Pons (tissue), 1 donor: ENCODE measurements at places on chromosomes 13 and 19.

DNA sequence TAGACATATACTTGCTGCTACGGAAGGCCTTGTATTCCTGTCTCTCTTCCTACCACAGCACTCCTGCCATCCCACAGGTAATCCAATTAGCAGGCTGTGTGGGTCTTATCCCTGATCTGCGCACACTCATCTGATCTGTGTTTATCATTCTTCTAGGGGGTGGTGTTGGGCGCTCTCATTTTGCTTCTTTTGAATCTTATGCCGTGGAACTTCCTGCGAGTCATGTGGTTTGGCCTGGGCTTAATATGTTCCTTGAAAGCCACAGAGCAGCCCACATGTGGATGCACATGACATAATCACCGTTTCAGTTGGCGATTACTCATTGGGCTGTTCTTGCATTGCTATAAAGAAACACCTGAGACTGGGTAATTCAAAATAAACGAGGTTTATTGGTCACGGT lies 7.5 kb downstream of the RASA3 start:
- DNase-seq, result no peak

GRCh38 chr19:40191836-40192646 lies 815 bp downstream of the MAP3K10 start:
- no peak for DNase-seq

DNA sequence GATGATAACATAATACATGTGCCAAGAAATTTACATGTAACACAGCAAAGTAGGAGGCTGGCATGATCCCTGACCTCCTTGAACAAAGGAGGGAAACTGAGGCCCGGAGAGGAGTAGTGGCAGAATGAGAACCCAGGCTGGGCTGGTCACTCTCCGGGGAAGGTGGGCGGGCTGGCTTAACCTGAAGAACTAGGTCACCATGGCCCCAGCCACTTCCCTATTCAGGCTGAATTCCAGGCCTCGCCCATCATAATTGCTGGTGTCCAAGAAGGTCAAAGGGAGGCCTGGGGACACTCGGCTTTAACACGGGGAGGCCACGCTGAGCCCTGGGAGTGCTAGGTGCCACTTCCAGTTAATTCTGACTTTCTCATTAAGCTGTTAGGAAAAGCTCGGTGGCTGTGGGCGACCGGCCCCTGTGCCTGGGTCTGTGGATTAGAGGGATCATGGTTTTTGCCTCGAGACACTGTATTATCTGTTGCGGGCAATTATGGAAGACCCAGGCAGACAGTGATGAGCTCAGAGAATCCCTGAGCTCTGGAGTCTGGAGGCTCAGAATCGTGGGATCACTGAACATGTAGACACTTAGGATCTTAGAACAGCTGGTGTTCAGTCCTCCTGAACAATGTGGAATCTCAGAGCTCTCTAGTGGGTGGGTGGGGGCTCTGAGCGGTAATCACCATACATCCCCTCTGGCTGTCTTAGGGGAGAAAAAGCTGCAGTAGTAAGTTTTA lies 5.0 kb upstream of the TINCR start:
- no peak for DNase-seq

- peak; percentile 51 for DNase-seq
These were observed 104.7 kb upstream of the KL start for GRCh38 chr13:32911506-32911905.

DNA sequence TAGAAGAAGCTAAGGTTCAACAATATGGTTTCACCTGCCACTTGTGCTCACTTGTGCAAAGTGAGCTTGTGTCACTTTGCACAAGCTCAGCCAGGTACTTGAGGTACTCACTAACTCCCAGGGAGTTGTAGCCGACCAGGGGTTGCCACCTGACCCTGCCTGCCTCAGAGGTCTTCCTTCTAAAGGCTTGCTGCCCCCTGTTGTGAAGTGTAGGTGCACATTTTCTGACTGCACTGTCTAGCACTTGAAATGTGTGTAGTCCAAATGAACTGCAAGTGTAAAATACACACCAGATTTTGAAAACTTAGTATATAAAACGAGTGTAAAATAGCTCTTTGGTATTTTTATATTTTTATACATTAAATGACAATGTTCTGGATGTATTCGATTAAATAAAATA lies 230.8 kb downstream of the DLEU7 start:
- DNase-seq, result no peak

- DNase-seq, result no peak
These were observed 2.6 kb downstream of the EPN1 start for GRCh38 chr19:55677572-55678028.

DNA sequence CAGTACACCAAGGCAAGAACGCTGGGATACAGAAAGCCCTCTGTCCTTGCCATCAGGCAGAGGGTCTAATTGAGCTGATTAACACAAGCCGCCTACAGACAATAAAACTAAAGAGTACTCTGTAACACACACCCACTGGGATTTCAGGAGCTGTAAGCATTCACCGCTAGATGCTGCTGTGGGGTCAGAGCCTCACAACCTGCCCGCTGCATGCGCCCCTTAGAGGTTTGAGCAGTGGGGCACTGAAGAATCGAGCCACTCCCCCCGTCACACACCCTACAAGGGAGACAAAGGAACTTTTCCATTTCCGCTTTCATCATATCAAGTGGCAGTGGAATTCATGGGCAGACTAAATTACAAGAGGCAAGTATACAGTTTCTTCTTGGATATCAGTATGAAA lies 1080.6 kb downstream of the PCDH17 start:
- DNase-seq, result no peak

GRCh38 chr13:94706843-94707399 lies 5.4 kb downstream of the SOX21 start:
- peak; percentile 94 for DNase-seq

GRCh38 chr13:27194895-27195764 lies 23.5 kb upstream of the USP12 start:
- DNase-seq, result peak; percentile 11

DNA sequence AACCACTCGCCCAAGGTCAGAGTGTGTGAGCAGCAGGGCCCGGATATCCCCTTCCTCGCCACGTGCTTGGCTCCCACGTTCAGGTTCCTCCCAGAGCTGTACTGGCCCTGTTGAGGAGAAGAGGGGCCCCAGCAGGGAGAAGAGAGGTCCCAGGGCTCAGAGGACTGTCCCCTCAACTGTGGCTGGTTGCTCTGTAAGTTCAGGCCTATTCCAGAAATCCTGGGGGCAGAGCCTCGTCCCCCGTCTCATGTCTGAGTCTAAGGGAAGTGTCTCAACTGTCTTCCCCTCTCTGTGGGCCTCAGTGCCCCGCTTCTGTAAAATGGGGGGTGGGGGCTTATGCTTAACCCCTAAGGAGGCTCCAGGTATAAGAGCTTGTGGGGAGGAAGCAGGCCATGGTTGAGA lies 3.9 kb downstream of the PPP5C start:
- DNase-seq, result no peak

DNA sequence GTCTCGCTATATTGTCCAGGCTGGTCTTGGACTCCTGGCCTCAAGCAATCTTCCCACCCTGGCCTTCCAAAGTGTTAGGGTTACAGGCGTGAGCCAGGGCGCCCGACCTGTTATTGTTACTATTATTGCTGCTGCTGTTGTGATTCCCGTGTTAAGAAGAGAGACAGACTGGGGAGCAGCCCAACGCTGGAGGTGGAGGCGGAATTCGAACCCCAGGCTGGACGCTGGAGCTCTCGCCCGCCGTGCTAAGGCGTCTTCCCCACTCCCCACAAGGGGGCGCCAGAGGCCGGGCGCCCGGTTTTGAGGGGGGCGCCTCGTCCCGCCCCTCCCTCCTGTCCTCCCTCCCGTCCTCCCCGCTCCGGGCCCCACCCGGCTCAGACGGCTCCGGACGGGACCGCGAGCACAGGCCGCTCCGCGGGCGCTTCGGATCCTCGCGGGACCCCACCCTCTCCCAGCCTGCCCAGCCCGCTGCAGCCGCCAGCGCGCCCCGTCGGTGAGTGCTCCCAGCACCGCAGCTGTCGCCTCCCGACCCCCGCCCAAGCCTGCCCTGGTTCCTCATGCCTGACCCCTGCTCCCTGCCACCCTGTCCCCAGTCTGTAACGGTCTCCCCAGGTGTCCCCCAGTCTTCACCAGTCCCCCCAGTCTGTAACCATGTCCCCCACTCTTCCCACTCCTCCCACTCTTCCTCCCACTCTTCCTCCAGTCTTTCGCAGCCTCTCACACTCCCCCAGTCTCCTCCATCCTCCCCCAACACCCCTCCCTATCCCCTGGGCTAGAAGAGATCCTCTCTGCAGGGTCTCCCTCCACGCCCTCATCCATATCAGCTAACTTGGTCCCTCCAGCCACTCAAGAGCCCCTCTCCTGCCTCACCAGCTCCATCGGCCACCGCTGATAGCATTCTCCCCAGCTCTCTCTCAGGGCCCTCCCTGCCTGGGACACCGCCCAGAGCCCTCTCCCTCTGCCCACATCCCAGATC lies at the start of gene EHD2:
EHD2 (plus strand) TSS at position 377 of the 976 bp plus-strand sequence. CDS start 3,191 bp downstream, outside the sequence.
- no peak for DNase-seq

DNA sequence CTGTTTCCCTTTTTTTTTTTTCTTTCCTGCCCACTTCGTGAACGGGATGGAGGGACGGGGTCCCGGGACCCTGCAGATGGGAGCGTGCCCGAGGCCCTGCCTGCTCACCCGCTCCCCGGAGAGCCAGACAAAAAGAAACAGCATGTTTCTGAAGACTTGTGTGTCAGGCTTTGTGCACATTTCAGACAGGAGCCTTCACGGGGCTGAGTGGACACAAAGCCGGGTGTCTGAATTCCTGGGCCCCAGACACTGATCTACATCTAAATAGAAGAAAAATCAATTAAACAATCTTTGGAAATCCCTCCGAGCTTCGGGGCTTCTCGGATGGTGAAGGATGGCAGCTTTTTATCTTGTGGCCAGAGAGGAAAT lies 4.2 kb downstream of the PGPEP1 start:
- DNase-seq, result no peak

GRCh38 chr19:56315077-56315828 lies 614 bp upstream of the ZSCAN5A start:
- DNase-seq, result peak; percentile 99

- DNase-seq, result no peak
These were observed at the start of gene LCP1 for GRCh38 chr13:46181840-46182490. TSS of gene LCP1 (minus strand) at chr13:46182177. CDS start at chr13:46159662, 22,515 bp downstream.

DNA sequence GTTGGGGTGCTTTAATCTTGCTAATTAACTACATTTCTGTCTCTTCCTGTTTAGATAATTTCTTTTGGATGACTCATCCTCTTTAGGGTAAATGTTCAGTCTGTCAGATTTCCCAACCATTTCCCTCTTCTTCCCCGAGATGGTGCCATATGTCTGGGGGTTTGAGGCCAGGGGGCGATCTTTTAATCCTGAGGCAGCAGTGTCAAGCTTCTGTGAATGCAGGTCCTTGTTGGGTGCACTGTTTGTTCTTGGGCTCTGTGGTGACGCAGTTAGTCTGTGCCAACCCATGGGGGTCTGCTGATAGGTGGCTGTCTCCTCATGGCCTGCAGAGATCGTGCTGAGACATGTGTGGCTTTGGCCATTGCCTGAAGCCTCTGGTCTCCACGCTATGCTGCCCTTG lies 420.4 kb downstream of the NDFIP2 start:
- peak; percentile 73 for DNase-seq

DNA sequence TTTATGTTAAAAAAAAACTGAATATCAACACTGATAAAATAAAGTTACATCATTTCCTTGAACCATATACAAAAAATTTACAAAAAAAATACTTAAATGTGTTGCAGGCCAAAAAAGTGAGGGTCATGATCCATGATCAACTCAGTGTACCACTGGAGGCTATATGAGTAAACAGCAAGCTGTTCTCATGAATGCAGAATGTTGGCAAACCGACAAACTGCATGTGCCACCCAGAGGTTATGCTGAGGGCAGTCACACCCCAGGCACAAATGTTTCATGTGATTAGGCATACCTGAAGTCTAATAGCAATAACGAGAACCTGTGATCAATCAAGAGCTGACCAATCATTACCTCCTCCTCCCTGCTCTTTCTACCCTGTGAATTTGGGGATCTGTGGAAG lies 91.9 kb downstream of the ZNF431 start:
- no peak for DNase-seq

DNA sequence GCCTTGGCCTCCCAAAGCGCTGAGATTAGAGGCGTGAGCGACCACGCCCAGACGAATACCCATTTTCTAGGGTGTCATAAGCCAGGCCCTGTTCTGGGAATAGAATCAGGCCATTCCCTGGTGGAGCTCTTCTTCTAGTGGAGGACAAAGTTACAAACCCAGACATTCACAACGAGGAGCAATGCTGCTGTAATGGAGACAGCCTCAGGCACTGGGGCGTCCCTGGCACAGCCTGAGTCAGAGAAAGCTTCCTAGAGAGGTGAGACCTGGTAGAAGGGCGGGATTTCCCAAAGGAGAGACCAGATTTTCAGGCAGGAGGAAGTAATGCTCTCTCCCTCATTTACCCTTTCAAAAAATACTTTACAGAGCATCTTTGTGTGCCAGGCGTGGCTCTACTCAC lies 12.7 kb downstream of the PRKCG start:
- no peak for DNase-seq

DNA sequence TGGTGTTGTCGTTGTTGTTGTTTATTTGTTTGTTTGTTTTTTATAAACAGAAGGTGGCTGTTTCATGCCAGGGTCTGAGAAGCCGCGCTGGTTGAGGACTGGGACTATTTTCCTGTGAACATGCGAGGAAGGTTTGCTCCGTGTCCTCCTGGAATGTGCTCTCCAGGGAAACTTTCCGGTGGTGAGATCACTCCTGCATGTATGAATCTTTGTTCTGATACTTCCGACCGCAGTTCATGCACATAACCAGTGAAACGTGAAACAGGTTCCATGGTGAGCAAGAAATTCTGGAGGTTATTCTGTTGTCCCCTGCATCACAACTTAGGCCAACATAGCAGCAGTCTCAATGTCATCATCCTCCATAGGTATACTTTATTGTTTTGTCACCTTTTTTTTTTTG lies 187.6 kb upstream of the ARGLU1 start:
- no peak for DNase-seq

- DNase-seq, result no peak
These were observed 704.2 kb upstream of the KLHL1 start for GRCh38 chr13:70812481-70812880.

DNA sequence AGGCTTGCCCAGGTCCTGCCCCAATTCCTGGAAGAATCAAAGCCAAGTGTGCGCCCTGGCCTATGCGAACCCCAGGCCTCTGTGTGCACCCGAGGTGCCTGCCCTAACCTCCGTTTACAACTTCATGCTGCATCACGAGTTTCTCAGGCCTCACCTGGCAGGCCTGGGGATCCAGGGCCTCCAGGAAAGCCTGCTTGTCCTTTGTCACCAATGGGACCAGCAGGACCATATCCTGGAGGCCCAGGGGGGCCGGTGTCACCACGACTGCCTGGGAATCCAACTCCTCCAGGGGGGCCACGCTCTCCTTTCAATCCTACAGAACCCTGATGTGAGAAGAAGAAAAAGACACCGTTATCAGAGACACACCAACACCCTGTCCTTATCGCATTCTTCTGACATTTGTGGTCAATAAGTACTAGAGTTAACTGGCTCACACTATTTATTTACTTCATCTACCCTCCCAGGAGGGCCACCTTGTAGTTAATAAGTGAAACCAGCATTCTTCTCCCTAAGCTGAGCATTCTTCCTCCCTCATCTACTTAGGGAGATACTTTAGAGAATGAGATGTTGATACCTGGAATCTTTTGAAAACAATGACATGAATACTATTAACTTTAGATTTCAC lies 120.6 kb downstream of the COL4A1 start:
- no peak for DNase-seq
